ENCODE measurements at places on chromosomes 12 and 14. TPM values are rescaled to one million over a fixed set of nuclear protein-coding genes. Genes with fewer than 3 reads are reported as not detected.

- no peak for DNase-seq
Measured at GRCh38 chr12:104411826-104412641, 44.7 kb upstream of the CHST11 start.

DNA sequence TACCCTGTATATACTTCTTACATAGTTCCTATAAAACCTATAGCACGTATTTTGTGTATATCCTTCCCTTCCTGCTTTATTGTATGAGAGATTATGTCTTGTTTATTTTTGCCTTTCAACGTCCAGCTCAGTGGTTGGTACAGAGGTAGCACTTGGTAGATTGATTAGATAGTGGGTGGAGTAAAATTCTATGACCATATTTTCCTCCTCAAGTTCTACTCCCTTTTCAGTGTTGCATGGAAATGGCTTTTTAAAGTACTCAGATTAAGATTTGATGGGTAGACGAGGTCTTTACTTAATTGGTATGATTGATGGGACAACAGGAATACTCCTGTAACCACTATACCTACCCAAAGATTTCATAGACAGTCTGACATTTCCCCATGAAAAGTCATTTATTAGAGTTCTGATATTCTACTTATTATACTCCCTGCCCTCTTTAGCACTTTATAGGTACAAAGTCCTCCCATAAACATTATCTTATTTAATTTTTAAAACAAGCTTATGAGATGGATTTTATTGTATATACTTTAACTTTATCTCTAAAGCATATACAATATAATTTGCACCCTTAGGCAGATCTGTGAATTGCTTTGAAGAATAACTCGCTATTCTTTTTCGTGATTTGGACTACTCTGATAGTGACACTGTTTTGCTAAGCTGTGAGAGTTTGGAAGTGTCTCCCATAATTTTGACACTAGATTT lies 348.0 kb downstream of the RAD51B start:
- no peak for DNase-seq

DNA sequence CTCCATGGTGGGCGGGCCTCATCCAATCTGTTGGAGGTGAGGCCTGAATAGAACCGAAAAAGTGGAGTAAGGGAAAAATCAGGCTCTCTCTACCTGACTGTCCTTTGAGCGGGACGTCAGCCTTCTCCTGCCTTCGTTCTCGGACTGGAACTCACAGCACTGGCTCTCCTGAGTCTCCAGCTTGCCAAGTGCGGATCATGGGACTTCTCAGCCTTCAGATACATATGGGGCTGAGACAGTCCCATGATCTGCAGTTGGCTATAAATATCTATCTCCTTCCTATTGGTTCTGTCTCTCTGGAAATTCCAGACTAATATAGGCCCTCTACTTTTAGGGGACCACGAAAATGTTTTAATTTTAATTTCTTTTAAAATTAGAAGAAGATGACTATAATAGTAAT lies 29.7 kb upstream of the PLEK2 start:
- no peak for DNase-seq

DNA sequence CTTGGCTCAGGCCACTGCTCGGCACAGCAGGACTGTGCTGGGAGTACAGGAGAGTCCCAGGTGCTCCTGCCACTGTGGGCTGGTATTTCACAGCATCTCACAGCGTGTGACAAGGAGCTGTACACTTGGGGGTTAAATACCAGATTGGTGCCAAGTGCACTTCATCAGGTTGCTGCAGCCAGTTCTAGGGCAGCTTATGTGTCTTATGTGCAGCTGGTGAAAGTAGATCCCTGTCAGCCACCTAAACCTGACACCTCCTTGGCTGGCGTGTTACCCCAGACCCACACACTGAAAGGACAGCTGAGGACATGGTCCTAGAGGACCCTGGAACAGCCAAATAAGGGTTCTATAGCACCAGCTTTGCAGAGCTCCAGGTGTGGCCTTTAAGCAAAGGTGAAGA lies 18.9 kb downstream of the PLEKHH1 start:
- no peak for DNase-seq

DNA sequence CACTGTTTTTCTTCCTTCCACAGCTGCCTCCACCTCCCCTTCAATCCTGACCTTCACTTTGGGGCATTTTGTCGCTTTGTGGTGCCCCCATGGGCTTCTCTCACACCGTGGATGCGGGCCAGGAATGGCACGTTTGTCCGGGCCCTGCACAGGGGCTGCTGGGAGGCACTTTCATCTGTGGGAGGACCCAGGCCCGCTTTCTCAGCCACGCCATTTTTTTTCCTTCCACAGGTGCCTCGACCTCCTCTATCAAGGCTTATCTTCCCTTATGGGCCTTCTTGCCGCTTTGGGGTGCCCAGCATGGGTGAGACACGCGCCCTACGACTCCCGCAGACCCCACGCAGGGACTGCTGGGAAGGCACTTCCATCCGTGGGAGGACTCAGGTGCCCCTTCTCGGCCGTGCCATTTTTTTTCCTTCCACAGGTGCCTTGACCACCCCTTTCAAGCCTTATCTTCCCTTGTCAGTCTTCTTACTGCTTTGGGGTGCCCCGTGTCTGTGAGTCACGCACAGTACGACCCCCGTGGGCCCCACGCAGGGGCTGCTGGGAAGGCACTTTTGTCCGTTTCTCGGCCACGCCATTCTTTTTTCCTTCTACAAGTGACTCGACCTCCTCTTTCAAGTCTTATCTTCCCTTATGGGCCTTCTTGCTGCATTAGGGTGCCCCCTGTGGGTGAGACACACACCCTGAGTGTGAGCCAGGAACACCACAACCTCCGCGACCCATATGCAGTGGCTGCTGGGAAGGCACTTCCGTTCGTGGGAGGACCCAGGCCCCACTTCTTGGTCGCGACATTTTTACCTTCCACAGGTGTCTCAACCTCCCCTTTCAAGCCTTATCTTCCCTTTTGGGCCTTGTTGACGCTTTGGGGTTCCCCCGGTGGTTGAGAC lies 270.7 kb downstream of the ALG10 start:
- no peak for DNase-seq

KMT2D gene
- total RNA-seq: 29.6 TPM
